ENCODE measurements at places on chromosomes 6 and 20.

GRCh38 chr6:123896869-123897268, 93.2 kb downstream of the NKAIN2 start:
- no peak for DNase-seq

DNA sequence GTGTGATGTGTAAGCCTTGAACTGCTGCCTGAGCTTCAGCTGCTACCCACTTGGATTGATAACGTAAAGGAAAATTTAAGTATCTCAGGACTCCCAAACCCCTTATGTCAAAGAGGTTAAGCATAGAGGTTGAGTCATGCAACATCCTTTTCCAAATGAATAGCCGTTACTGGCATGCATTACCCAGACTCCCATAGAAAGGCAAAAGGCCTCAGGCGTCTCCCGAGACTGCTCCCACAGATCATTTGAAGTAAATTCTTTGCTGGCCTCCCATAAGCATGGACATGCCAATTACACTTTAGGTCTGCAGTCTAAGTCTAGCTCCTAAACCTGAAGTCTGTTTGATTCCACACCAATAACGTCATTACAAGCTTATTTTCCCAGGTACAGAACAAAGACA, 14.7 kb downstream of the IPCEF1 start:
- DNase-seq: no peak

DNA sequence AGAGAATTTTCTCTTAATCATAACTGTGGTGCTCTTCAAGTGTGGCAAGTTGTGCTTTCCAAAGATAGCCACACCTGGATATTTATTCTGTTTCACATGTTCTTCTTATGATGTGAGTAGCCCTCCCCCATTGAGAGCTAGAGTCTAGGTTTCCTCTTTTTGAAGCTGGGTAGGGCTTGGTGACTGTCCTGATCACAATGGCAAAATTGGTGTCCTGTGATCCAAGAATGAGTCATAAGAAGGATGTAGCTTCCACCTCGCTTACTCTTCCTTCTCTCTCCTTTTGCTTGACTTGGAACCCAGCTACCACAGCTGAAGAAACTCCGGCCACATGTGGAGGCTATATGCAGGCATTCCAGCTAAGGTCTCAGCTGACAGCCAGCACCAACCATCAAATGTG, 7.4 kb upstream of the IGF2R start:
- DNase-seq: no peak

DNA sequence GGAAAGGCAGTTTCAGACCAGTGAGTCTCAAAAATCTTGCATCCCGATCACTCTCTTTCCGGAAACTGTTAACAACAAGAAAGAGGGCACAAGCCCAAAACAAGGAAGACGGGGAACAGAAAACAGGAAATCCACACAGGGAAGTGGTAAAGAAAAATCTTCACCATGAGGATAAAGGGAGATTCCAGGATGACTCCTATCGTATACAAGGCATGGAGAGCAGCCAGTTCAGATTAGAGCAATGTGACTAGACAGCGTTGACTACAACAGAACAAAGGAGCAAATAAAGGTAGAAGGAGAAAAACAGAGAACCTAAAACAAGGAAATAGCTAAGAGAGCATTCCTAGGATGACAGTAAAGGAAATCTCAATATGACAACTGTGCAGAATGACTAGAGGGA, 26.5 kb downstream of the VNN1 start:
- no peak for DNase-seq

- peak; percentile 22 for DNase-seq
Observed at GRCh38 chr6:135002229-135002844, 52.3 kb downstream of the HBS1L start.

DNA sequence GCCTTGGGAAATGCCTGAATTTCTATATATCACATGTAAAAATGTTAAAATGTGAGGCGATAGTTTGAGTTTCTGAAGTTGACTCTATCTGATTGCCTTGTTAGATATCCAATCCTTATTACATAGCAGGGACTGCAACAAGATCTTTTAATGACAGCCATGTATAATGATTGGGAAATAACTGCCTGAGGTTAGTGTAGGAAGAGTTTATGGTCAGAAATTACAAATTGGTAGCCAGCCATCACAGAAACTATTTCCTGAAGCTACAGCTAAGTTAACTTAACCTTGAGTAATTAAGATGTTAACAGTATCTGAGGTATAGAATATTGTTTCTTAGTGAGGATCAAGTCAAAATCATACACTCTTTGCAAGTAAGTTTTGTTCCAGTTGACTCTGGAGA, 41.0 kb downstream of the AKIRIN2 start:
- no peak for DNase-seq

All from small intestine (tissue), 16 donors.